ENCODE measurements at places on chromosomes 3 and 15.

GRCh38 chr3:35777563-35778554, 138.5 kb downstream of the ARPP21 start:
- DNase-seq, result no peak

GRCh38 chr3:104460477-104461406, 906.0 kb upstream of the ALCAM start:
- DNase-seq, result peak; percentile 49

- DNase-seq, result no peak
Observed at GRCh38 chr15:76626611-76627010, 278.5 kb downstream of the SCAPER start.

DNA sequence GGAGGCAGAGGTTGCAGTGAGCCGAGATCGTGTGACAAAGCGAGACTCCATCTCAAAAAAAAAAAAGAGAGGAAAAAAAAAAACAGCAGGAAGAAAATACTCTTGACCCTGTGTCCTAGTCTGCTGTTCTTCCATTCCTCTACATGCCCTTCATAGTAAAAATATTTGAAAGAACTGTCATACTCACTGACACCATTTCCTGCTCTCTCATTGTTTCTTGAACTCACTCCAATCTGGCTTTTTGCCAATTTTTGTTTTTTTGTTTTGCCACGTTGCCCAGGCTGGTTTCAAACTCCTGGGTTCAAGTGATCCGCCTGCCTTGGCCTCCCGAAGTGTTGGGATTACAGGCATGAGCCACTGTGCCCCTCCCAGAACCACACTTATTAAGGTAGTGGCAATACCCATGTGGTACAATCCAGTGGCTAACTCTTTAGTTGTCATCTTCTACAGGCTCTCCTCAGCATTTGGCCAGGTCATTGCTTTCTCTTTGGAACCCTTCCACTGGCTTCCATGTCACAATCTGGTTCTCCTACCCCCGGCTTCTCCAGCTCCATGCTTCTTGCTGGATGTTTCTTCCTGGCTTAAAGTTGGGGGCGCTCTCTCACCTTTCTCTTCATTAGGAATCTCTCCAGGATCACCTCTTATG, 238.2 kb upstream of the C2CD4B start:
- DNase-seq, result no peak

GRCh38 chr3:59873576-59874230, 823.9 kb upstream of the CFAP20DC start:
- no peak for DNase-seq

- DNase-seq, result no peak
Observed at GRCh38 chr3:37715358-37715757, 146.3 kb upstream of the CTDSPL start.

DNA sequence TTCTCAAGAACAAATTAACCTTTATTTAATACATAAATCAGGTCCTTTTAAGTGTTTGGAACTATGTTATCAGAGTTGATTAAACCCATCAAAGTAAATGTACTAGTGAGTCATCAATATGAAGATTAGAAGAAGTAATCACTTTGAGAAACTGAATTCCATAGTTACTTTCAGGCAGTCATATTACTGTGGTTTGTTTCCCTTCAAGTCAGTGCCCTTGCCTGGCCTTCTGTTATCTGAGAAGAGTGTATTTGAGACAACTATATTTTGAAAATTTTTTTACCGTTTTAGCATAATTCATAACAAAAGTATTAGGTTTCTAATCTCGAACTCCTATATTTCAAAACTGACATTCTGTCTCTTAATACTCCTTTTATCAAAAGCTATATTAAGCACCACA, 73.6 kb downstream of the GMPS start:
- no peak for DNase-seq

- DNase-seq, result no peak
Observed at GRCh38 chr3:179450261-179450701, 989 bp downstream of the GNB4 start.

DNA sequence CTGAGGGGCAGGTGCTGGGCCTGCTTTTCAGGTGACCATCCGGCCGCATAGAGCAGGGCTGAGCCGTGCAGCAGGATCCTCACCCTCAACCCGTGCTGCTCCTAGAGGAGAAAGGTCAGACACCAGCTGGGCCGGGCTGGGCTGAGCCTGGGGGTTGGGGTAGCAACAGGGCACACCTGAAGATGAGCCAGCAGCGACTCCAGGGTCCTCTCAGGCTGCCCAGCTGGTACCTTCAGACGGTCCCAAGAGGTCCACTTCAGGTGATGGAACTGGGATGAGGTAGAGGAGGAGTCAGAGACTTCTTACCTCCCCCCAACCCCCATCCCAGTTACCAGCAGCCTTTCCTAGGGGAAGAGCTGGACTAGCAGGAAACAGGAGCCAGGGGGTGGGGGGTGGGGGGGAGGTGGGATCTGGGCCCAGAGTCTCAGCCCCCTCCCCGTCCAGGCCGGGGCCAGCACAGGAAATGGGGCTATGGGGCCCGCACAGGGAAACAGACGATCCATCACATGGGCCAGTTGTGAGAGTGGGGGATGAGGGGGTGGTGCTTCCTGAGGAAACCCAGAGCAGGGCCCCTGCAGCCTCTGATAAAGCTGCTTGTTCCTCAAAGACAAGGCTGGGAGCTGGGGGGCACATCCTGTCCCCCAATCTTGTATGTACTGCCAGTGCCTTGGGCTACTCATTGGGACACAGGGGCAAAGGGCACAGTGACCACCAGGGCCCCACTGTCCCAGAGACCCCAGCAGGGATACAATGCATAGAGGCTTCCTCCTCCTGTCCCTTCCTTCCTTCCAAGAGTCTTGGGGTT, 3.0 kb downstream of the INKA1 start:
- no peak for DNase-seq

- DNase-seq, result peak; percentile 13
Observed at GRCh38 chr3:129745253-129745652, 138.8 kb upstream of the PLXND1 start.

GRCh38 chr3:16511681-16512434, 1.6 kb downstream of the RFTN1 start:
- DNase-seq, result peak; percentile 65

- DNase-seq, result no peak
Observed at GRCh38 chr3:13705702-13706280, 156.9 kb downstream of the FBLN2 start.

GRCh38 chr15:73442968-73443367, at the start of gene REC114:
TSS of gene REC114 (plus strand) at chr15:73443164. CDS start at chr15:73443186, 22 bp downstream.
- DNase-seq, result no peak

DNA sequence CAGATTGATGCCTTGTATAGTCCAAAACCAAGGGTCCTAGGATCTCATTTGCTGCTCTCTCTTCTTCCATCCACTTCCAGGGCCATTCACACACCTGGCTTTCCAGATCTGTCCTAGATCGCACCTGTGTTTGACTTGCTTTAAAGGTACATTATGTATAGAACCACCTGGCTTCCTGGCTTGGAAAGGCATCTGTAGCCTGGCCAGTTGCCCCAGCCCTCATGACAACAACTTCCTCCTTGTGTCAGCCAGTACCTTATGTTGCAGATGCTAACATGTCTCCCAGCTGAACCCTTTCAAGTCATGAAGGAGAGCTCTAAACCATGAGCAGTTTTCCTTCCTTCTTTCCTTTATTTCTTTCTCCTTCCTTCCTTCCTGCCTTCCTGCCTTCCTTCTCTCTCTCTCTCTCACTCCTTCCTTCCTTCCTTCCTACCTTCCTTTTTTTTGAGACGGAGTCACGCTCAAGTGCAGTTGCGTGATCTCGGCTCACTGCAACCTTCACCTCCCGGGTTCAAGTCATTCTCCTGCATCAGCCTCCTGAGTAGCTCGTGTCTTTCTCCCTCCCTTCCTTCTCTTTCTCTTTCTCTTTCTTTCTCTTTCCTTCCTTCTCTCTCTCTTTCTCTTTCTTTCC, 2.5 kb upstream of the HTR3C start:
- no peak for DNase-seq

GRCh38 chr3:195859061-195859845, 47.5 kb upstream of the MUC4 start:
- DNase-seq, result no peak

DNA sequence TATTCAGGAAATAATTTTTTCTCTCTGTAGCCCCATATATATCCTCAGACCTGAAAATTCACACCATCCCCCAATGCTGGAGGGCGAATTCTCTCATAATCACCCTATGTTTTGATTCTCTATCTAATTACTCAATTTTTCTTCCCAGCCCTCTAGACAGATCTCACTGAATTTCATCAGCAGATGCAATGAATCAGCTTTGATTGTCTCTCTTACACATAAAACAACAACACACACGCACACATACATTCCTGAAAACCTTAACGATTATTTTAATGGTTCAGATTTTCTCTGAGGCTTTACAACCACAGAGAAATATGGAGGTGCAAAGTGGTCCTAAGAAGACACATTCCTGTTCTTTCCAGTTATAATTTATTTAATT, 11.1 kb downstream of the RBMS3 start:
- peak; percentile 50 for DNase-seq

DNA sequence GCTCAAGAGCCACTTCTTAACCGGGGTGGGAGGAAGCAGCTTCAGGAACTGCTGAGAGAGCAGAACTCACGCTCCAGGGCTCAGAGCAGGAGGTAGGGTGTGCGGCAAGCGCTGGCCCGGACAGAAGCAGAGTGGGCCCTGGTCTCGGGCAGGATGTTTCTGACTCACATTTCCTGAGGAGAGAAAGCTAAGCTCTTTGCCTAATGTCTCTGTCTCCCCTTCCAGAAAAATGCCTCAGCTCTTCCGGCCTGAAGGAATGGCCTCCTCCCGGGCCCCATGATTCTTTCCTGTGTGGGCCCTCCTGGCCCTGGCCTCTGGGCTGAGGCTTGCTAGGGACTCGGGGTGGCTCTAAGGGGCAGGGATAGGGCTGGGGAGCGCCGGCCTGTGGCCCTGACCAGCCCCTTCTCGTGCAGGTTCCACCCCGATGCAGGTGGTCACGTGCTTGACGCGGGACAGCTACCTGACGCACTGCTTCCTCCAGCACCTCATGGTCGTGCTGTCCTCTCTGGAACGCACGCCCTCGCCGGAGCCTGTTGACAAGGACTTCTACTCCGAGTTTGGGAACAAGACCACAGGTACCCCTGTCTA, 4.1 kb upstream of the STAB1 start:
- DNase-seq, result no peak

DNA sequence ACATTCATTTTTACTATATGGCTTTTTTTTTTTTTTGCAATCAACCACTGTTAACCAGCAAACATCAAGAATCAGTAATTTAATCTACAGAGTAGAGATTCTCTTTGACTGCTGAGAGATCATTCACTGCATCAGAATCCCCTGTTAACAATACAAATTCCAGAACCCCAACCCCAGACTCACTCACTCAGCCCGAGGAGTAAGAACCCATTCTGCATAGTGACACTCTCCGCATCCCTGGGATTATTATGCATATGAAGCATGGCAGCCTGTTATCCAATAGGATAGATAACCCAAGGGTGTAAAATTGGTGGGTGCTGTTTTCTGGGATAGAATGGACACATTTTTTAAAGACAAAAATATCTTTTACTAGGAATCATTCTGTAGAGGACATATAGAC, 76.3 kb upstream of the CCDC39 start:
- DNase-seq, result no peak

- DNase-seq, result no peak
Observed at GRCh38 chr3:78721771-78722543, 1045.8 kb downstream of the ROBO1 start.

- no peak for DNase-seq
Observed at GRCh38 chr3:12323237-12323636, 34.4 kb downstream of the PPARG start.

DNA sequence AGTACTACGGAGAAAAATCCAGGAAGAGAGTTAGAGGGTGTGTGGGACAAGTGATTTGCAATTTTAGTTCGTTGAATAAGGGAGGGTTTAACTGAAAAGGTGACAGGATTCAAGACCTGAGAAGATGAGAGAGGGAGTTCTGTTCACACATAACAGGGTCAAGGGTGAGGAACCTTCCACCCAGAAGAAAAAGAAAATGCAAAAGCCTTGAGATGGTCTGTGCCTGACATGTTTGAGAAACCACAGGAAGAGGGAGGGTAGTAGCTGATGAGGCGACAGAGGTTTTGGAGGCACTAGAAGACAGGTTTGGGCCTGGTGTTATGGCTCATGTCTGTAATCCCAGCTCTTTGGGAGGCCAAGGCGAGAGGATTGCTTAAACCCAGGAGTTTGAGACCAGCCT, 591 bp upstream of the SLC25A20 start:
- DNase-seq, result no peak

DNA sequence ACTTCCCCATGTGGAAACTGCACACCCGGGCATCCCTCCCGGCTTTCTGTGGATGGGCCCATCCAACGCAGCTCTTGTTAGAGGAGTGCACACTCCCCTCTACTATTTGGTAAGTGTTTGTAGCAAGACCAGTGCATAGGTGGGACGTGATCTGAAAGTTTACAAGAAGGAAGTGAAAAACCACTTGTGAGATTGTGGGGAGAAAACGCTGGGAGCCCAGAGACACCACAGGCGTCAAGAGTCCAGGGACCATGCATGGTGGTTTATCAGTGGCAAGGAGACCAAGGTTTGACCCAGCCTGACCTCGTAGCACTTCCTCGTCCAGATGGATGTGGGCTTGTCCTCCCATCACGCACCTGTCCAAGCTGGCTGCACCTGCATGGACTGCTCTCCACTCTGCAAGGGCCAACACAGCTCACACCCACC, 51.6 kb downstream of the ATP10A start:
- DNase-seq, result no peak

DNA sequence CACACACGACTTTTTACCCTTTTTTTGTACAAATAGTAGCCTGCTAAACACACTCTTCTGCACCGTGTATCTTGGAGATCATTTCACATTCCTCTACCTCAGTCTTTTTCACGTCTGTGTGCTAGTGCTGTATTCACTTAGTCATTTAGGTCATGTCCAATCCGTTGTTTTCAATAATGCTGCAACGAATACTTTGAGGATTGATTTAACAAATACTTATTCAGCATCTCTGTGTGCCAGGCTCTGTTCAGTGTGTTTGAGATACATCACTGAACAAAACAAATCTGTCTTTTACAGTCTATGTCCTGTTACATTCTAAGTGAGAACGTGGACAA, 882 bp downstream of the JMJD7 start:
- no peak for DNase-seq

GRCh38 chr3:42901073-42901415, 4.9 kb upstream of the ZNF662 start:
- DNase-seq, result no peak

GRCh38 chr3:107128946-107129345, 248.3 kb upstream of the CCDC54 start:
- no peak for DNase-seq

- peak; percentile 72 for DNase-seq
Observed at GRCh38 chr3:183664913-183665381, 29.5 kb downstream of the KLHL24 start.

GRCh38 chr3:111538681-111539083, 3.3 kb upstream of the CD96 start:
- DNase-seq, result no peak
